ENCODE measurements at places on chromosomes 11 and 22. TPM values are rescaled to one million over a fixed set of nuclear protein-coding genes. Genes with fewer than 3 reads are reported as not detected.

Gene YWHAH
- 50.1 TPM for total RNA-seq

Gene TSGA10IP
- total RNA-seq = 0.34 TPM

Gene NXPE1
- total RNA-seq = not detected

Gene RCOR2
- total RNA-seq = 1.4 TPM

Gene SMIM38
- 0.74 TPM for total RNA-seq

Gene PTPRCAP
- 8.8 TPM for total RNA-seq

Gene SCGB1A1
- 5,001 TPM for total RNA-seq

Gene NTM
- 30.9 TPM for total RNA-seq

Gene PTGDR2
- 0.18 TPM for total RNA-seq

Gene PHOX2A
- total RNA-seq = not detected

Gene STT3A
- 103 TPM for total RNA-seq

Gene ELF5
- 24.6 TPM for total RNA-seq

Gene APOBEC3B
- 4.5 TPM for total RNA-seq

Gene SREBF2
- total RNA-seq = 68.1 TPM

Gene OR51E2
- total RNA-seq = not detected

Gene KRTAP5-10
- not detected for total RNA-seq

Gene HEPHL1
- not detected for total RNA-seq

Gene CDC42BPG
- total RNA-seq = 11.2 TPM

Gene RIC3
- 9.4 TPM for total RNA-seq

Gene GGTLC3
- total RNA-seq = 0.40 TPM
